ENCODE measurements at places on chromosomes 13 and 19. TPM values are rescaled to one million over a fixed set of nuclear protein-coding genes. Genes with fewer than 3 reads are reported as not detected.

Gene CACNG8
- not detected for total RNA-seq

Gene CD33
- 4.8 TPM for total RNA-seq

DNA sequence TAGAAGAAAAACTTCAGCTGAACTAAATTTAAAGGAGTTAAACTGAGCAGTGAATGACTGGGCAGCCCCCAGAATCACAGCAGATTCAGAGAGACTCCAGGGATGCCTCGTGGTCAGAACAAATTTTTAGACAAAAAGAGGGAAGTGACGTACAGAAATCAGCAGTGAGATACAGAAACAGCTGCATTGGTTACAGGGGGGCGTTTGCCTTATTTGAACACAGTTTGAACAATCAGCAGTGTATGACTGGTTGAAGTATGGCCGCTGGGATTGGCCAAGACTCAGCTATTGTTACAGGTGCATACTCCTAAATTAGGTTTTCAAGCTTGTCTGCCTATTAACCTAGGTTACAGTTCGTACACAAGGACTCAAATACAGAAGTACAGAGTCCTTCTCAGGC, 2.2 kb upstream of the SPRYD7 start:
- H3K27ac ChIP-seq: peak overlapping the region; percentile 36
- H3K36me3 ChIP-seq: no peaks in the 10 kb centered on the region
- peaks cover 53% of the 10 kb centered on the region for H3K4me1 ChIP-seq
- no peaks in the 10 kb centered on the region for H3K27me3 ChIP-seq
- peak; percentile 63 for DNase-seq

DNA sequence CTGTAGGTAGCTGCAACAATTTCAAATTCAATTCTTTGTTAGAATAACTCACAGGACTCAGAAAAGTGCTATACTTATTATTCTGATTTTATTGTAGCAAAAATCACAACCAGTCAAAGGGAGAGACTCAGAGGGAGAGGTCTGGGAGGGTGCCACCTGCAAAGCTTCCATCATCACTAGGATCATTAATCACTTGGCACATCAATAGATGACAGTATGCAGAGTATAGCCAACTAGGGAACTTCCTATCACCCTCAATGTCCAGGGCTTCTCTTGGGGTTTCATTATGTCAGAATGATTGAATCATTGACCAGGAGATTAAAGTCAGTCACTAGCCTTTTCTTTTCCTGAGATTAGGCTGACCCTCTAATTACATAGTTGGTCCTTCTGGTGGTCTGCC, 431.3 kb upstream of the ATXN8OS start:
- no peak overlapping the region for H3K4me3 ChIP-seq
- no peak for DNase-seq
- no peaks in the 10 kb centered on the region for H3K27me3 ChIP-seq
- H3K36me3 ChIP-seq: no peaks in the 10 kb centered on the region
